ENCODE measurements at places on chromosomes 6 and 20. TPM values are rescaled to one million over a fixed set of nuclear protein-coding genes. Genes with fewer than 3 reads are reported as not detected.
A peak's percentile ranks its signal among the peaks of the same experiment; 100 is the strongest.

Gene THBD
- 73.3 TPM for total RNA-seq

Gene APCDD1L
- 0.74 TPM for total RNA-seq

Gene PPP1R16B
- total RNA-seq: 6.0 TPM

Gene TTLL9
- total RNA-seq: 7.1 TPM

DNA sequence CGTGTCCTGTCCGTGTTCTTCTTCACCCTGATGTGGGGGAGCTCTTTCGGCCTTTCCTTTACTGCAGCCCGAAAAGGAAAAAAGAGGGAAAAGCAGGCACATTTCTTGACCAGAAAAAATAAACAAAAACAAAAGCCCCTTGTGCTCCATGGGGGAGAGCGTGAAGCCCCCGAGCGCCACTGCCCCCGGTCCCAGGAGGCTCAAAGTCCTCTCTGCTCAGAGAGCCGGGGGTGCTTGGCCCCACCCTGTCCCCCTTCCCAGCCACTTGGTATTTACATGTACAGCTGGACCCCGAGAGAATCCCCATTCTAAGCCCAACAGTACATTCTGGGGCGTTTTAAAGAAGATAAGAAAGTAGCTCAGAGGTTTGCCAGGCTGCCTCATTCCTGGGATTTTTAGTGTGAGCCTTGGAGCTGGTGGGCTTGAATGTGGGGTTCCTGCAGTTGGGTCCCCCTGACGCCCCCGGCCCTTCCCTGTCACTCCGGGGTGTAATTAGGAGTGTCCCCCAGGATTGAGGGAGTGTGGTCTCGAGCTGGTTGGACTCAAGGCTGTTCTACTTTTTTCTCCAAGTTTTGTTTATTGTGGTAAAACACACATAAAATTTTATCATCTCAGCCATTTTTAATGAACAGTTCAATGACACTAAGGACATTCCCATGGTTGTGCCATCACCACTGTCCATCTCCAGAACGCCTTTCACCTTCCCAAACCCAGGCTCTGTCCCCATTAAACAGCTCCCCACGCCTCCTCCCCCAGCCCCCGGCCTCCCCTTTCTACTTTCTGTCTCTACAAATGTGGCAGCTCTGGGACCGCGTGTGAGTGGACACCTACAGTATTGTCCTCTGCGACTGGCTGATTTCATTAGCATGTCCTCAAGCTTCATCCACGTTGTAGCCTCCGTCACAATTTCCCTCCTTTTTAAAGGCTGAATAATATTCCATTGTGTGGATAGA lies 55.7 kb upstream of the BHLHE23 start:
- DNase-seq: no peak
- H3K4me3 ChIP-seq: no peak overlapping the region
- H3K36me3 ChIP-seq: no peaks in the 10 kb centered on the region
- H3K27me3 ChIP-seq: no peaks in the 10 kb centered on the region
- no peaks in the 10 kb centered on the region for H3K4me1 ChIP-seq

- DNase-seq: peak; percentile 28
- peaks cover 19% of the 10 kb centered on the region for H3K27me3 ChIP-seq
- H3K36me3 ChIP-seq: no peaks in the 10 kb centered on the region
- H3K4me3 ChIP-seq: peak within 1 kb of the TSS; percentile 48
These were observed at the start of gene NOL4L for GRCh38 chr20:32585011-32585585. NOL4L (minus strand) TSS chr20:32585333; CDS start chr20:32584890, 443 bp downstream.
